ENCODE measurements at places on chromosomes 3 and 15.

DNA sequence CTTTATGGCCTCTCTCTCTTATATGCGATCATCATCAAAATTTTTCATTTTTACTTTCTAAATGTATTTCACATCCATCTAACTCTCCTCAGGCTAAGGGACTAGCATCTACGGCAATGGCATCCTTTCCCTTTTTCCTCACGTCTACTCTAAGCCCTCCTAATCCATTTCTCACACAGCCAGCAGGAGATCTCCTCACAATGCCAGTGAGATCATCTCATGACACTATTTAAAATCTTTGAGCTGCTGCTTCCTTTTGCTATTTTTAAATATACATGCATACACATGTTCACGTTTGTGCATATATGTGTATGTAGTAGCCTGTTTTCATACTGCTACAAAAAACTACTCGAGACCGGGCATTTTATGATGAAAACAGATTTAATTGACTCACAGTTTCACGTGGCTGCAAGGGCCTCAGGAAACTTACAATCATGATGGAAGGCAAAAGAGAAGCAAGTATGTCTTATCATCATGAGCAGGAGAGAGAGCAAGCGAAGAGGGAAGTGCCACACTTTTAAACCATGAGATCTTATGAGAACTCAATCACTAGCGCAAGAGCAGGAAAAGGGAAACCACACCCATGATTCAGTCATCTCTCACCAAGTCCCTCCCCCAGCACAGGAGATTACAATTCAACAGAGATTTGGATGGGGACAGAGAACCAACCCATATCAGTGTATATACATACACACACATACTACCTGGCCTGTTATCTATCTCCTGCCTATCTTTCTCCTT, 599.2 kb upstream of the ROBO1 start:
- DNase-seq = no peak

GRCh38 chr15:60555806-60556205, 76.9 kb upstream of the ICE2 start:
- DNase-seq = no peak

DNA sequence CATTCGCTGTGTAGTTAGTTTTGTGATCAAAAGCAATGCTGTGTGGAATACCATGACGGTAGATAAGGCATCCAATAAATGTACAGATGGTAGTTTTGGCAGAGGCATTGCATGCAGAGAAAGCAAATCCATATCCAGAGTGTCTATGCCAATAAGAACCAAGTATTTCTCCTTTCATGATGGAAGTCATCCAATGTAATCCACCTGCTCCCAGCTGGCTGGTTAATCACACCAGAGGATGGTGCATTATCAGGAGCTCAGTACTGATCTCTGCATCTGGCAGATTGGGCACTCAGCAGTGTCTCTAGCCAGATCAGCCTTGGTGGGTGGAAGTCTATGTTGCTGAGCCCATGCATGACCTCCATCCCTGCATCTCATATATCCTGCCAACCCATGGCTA, 677.7 kb upstream of the NECTIN3 start:
- no peak for DNase-seq

- peak; percentile 52 for DNase-seq
Measured at GRCh38 chr3:170717410-170718402, 131.8 kb upstream of the SLC7A14 start.

DNA sequence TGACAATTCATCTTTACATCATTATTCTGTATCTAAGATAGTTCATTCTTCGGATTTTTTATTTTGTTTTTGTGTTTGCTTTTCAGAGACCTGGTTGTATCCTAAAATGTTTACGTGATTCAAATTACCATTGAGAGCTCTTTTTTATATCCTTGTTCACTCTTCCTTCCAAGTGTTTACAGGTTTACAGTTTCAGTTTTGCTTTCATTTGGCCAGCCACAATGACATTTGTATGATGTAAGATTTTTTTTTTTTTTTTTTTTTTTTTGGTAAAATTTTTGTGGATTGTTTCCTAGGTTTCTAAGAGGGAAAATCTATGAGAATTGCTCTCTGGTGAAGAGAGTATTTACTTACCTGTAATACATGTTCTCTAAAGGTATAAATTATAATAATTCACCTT, 55.0 kb downstream of the SETD5 start:
- peak; percentile 57 for DNase-seq

DNA sequence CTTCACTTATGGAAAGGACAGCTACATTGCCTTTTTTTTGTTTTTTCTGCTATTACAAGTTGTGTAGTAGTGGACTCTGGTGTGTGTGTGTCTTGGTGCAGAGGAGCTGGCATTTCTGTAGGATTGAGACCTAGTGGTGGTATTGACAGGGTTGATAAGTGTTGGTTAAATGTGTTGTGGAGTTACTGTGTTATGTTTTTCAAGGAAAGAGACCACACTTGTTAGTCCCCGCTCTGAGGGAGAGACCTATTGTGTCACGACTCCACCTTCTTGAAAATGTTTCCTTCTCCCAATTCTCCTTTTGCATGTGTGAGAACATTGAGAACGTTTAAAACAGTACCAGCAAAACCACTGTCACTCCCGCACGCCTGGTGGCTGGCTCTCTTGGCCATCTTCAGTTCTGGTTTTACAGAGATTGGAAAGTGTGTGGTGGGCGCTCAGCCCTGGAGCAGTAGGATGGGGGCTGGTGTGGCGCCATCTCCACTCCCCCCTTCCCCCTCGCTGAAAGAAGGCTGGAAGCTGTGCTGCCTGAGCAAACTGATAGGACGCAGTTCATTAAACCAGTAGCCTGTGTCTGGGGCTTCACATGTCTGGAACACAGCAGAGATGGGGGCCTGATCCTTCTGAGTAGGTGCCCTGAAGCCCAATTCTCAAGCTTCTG, 5.5 kb downstream of the KLF13 start:
- DNase-seq = no peak

DNA sequence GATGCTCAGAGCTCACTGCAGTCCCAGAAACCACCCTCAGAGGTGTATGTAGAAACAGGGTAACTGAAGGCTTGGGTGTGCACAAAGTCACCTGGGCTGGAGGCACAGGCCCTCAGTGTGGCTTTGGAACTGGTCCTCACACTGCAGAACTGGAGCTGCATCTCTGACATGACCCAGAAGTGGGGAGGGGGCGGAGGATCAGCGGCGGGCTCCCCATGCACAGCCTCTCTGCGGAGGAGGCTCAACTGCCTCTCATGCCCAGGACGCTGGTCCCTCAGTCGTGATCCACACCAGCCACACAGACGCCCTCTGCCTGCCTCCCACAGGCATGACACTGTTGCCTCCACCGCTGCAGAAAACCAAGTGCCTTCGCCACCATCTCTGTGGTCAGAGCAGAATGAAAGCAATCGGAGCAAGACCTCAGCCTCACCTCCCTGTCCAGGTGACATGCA, 73.7 kb downstream of the TM2D3 start:
- DNase-seq = peak; percentile 38

GRCh38 chr3:52210550-52211046, 12.6 kb downstream of the ALAS1 start:
- DNase-seq = peak; percentile 39

- peak; percentile 83 for DNase-seq
Measured at GRCh38 chr3:53150247-53151085, 10.5 kb upstream of the PRKCD start.

- DNase-seq = no peak
Measured at GRCh38 chr3:36211652-36211999, 168.7 kb upstream of the STAC start.

- no peak for DNase-seq
Measured at GRCh38 chr15:29424118-29424517, 154.5 kb upstream of the NSMCE3 start.

DNA sequence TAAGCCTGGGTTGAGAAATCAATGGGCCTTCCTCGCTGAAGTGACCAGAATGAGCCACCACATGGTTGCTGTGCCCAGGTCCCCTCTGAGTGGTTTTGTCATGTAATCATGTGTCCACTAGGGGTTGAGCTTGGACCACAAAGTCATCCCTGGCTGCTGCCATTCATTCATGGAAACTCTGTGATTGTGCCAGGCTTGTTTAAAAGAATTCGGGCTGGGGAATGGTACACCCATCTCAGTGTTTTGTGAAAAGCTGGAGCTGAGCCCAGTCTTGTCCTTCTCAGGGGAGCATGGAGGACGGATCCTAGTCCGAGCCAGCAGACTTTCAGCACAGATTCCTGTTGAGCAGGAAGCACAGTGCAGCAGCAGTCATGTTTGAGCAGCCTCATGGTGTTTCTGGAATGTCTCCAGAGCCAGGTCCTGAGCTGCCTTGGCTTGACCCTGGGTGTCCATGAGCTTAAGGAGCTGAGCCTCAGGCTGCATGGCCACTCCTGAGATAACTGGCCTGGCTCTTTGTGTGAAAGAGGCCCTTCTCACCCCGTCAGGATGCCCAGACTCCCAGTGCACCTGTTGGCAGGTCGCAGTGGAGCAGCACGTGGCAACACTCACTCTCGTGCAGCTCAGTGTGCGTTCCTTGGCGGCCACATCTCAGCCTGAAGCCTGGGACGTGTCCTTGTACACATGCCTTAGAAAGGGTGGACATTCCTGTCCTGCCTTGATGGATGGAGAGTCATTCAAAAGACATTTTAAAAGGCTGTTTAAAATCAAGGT, 260.3 kb upstream of the TPM1 start:
- peak; percentile 86 for DNase-seq

GRCh38 chr3:127260826-127261555, 26.9 kb downstream of the PRR20G start:
- DNase-seq = no peak

- DNase-seq = no peak
Measured at GRCh38 chr3:184559336-184559735, 2.2 kb upstream of the EPHB3 start.

DNA sequence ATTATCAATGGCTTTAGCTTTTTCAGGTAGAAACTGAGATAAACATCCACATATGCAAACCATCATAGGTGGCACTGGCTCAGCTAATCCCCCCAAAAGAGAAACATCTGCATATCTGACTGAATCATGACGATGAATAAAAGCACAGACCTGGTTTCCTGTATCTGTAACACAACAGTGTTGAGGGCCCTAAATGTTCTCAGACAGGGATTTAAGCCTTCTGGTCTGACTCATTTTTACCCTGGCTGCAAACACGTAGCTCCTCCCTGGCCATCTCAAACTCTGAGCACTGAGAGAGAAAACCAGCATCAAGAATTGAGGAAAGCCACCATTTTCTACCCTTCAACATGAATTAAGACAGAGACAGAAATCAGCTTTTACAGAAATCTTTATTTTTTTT, 35.2 kb downstream of the GLB1 start:
- peak; percentile 86 for DNase-seq

DNA sequence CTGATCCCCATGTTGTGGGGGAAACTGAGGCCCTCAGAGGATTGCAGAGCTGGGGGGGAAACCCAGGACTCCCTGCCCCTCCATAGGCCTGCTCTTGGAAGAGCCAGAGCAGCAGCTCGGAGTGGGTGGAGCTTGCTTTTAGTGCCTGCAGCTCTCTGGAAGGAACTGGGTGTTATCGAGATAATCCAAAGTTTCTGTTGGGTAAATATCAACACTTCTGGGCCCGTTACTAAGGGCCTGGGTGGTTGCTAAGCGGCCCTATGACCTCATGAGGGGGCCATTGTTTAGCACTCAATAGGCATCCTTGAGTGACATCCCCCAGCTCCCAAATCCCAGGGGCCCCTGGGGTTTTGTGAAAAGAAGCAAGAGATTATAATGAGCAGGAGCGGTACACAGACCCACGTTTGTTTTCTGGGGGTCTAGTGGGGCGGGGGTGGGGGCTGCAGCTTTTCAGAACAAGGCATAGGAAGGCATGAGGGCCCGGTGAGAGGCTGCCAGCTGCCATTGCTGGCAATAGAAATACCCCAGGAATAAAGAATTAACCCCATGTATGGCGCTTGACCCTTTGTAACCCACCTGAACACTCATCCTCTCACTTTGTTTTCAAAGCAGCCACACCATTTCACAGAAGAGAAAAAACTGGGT, 48.3 kb upstream of the ATP2B2 start:
- no peak for DNase-seq

- no peak for DNase-seq
Measured at GRCh38 chr3:183653209-183654064, 18.0 kb downstream of the KLHL24 start.

DNA sequence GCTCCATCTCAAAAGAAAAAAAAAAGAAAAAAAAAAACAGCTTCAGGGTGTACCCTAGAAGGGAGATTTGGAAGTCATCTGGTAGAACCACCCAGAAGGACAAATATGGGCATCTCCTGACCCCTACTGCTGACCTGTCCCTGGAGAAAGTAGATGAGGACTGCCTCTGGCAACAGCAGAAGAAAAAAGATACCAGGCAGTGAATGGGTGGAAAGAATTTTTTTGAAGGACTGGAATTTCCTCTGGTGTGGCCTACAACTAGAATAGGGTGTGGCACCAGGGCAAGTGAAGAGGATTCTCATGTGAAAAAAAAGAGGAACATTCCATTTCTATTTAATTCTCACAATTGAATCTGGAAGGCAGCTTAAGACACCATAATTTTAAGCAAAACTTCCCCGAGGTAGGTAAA, 3.1 kb downstream of the ANXA2 start:
- peak; percentile 65 for DNase-seq

- peak; percentile 96 for DNase-seq
Measured at GRCh38 chr15:60390871-60391501, 6.8 kb downstream of the ANXA2 start.

All from GM23248 (cell line).